CD4-positive, alpha-beta T cell treated with Interleukin-15 for 1 hour (primary cell): ENCODE measurements at places on chromosomes 2 and 18.

- DNase-seq: no peak
These were observed 4.1 kb upstream of the MAT2A start for GRCh38 chr2:85534881-85535280.

- DNase-seq: no peak
These were observed 1.5 kb downstream of the FAM228A start for GRCh38 chr2:24176326-24176725.

- no peak for DNase-seq
These were observed 68.8 kb upstream of the CD28 start for GRCh38 chr2:203637471-203638167.

DNA sequence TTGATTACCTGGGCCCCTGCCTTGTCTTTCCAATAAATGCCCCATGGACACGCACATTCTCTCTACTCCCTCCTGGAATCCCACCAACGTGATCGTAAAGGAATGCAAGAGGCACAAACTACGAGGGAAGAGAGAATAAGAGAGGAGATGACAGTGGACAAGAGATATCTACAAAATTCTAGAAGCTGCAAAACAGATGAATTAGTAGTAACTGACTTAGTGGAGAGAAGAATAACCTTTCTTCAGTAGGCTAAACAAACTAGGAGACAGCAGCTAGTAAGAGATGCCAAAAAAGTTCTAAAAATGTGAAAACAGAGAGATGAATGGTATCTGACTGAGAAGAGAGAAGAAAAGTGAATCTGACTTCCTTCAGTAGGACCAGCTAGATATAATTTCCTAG, 43.5 kb upstream of the MYCN start:
- DNase-seq: no peak

DNA sequence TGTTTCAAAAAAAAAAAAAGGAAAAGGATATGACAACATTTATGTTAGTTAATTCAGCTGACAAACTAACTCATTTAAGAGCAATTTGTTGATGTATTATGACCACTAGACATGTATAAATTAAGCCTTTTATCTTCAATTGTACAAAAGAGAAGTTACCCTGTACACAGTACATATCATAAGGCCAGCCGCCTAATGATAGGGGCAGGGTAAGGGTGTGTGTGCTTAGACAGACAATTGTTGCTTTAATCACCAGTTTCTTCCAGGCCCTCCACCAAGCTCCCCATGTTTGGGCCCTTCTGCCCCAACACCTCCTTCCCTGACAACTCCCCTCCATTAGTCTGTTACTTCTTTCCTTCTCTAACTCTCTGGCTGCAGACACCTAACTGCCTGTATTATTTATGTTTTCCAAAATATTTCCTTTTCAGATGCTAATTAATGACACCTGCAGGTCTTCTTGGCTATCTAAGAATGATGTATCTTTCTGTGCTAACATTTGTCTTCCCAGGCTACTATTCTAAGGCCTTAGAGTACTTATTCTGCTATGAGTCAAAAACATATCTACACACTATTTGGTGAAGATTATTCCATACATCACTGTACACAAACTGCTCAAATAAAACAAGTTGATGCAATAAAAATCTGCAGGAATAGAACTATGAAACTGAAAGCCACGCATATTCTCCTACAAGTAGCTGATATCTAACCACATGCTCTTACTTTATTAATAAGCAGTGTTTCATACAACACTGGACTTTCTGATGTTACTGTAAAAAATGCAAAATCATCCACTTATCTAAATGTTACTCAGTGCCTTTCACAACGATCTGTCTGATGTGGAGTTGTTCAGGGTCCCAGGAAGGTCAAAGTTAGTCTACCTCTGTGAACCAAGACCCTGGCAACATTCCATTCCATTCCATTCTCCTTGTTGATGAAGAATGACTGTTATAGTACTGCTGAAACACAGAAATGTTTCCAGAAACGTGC, 26.4 kb downstream of the TMEM131 start:
- no peak for DNase-seq

DNA sequence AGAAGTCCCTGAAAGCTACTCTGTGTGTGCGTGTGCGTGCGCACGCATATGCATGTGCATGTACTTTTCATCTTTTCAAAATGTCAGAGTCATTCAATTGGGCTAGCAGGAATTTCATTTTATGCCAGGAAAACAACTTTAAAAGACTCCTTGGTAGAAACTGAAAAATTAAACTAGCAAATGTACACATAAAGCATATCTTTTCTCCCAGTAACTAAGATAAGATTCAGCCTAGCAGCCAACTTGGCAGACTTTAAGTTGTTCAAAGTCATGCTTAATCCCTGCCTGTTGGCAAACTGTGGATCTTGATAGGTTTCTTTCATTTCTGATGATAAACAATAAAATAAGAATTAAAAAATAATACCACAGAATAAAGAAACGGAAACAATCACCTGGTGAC, 1129.1 kb downstream of the LRP1B start:
- DNase-seq: no peak

- DNase-seq: no peak
These were observed 88.2 kb downstream of the LRATD1 start for GRCh38 chr2:14720739-14721138.

- DNase-seq: no peak
These were observed 40.4 kb upstream of the MTIF2 start for GRCh38 chr2:55309446-55309845.

DNA sequence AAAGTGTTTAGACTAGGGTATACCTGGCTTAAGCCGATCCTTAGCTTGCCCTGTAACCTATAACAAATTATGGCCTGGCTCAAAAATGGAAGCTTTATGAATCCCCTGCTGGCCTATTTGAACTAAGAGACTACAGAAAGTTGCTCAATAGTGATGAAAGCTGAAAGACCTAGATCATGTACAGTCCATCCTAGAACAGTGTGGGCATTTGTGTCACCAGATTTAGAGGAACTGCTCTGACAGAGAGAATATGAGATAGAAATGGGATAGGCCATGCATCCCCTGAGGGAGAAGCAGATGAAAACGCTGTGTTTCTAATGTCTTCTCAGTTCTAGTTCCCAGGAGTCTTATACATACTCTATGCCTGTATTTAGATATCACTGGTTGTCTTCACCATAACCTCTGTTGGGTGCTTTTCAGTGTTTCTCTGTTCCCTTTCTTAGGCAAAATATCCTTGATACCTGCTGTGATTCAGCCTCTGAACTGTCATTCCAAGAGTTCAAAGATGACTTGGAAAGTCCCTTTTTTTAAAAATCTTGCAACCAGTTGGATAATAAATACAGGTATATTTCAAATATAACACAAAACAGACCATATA, 246.9 kb upstream of the SLC39A10 start:
- no peak for DNase-seq

- no peak for DNase-seq
These were observed 233.3 kb downstream of the FHOD3 start for GRCh38 chr18:36530676-36531405.

DNA sequence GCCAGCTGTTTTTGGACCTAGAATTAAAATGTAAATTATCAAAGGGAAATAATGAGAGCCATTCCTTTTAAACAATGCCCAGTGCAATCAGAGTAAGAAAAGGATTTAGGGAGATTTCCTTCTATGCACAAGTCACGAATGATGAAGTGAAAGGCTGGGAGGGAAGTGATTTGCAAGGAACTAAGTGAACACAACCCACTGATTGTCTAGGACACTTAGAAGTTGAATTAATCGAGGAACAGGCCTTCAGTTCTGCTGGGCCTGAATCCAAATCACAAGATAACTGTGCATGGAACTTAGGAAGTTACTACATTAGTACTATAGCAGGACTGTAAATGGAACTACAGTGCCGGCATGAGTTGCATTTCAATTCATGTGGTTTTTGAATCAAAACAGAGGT, 17.7 kb downstream of the MAP2 start:
- no peak for DNase-seq

GRCh38 chr2:162175714-162176113, 23.7 kb upstream of the GCG start:
- no peak for DNase-seq

GRCh38 chr18:35241448-35241804, 592 bp downstream of the ZNF397 start:
- DNase-seq: no peak

- no peak for DNase-seq
These were observed 6.2 kb upstream of the TMEM87B start for GRCh38 chr2:112048887-112049286.

DNA sequence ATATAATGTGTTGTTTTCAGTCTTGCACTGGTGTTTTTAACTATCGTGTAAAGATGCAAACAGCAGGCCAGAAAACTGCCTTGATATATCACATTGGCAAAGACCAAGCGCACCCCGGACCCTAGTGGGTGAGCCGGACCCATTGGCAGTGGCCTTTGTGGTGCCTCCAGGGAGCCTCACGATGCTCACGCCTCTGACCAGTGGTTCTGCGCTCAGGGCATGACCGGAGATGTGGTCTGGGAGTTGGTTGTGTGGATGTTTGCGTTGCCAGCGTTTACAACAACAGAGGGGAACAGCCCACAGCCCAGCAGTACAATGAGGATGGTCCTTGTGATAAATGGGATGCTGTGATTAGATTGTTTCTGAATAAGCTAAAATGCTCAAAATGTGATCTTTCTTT, 32.6 kb downstream of the NFATC1 start:
- DNase-seq: no peak

GRCh38 chr2:126467367-126468054, 188.4 kb upstream of the GYPC start:
- DNase-seq: no peak

- no peak for DNase-seq
These were observed 25.4 kb downstream of the POLE4 start for GRCh38 chr2:74983631-74984392.

GRCh38 chr2:136383167-136383566, 265.2 kb upstream of the CXCR4 start:
- no peak for DNase-seq

DNA sequence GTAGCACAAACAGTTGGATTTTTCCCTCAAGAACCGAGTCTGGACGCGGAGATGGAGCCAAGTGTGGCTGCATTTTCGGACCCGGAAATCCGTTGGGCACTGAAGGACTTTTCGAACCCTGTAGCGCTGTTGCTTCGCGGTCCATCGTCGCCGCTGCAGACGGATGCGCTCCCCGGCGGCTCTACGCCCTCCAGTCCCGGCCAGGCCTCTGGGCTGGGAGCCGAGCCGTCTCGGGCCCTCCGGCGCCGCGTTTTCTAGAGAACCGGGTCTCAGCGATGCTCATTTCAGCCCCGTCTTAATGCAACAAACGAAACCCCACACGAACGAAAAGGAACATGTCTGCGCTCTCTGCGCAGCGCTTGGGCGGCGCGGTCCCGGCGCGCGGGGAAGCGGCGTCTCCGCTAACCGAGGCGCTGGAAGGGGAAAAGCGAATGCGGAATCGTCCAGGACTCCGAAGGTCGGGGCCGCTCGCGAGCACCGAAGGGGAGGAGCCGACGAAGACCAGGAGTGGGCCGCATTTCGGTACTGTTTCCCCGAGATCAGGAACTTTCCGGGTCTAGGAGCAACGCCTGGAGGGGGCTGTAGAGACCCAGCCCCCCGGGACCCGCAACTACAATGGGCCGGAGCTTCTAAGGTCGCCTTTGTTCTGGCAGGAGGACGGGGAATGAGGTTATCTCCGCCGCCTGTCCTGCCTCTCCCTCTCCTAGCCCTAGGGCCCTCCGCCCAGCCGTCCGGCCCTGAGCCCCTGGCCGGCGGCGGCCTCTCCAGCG, 3.2 kb downstream of the EMX1 start:
- DNase-seq: peak; percentile 15

DNA sequence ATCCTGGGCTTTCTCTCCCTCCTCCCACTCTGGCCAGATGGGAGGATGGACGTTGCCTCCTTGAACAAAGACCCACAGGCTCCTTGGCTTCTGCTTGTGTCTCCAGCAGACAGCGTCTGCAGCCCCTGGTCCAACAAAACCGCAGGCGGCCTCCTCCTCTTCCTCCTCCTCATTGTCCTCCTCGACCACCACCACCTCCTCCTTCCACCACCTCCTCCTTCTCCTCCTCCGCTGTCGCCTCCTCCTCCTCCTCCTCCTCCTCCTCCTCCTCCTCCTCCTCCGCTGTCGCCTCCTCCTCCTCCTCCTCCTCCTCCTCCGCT, 45.7 kb upstream of the ALPP start:
- no peak for DNase-seq

GRCh38 chr18:65498605-65499004, 252.2 kb upstream of the CDH7 start:
- no peak for DNase-seq

DNA sequence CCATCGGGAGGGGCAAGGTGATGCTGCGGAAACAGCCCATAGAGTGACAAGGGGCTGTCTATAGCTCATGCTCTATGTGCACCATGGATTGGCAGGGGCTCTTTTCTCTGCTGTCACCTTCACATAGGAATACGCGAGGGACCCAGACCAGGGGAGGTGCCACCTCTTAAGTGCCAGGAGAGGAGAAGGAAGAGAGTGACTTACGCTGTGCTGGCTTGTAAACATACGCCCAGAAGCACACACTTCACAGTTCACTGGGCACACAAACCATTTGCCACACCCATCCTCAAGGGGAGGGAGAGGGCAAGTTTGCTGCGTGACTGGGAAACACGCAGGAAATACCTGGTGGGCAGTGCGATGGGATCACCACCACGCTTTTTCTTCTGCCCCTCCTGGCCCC, 65.1 kb upstream of the GPR45 start:
- no peak for DNase-seq

DNA sequence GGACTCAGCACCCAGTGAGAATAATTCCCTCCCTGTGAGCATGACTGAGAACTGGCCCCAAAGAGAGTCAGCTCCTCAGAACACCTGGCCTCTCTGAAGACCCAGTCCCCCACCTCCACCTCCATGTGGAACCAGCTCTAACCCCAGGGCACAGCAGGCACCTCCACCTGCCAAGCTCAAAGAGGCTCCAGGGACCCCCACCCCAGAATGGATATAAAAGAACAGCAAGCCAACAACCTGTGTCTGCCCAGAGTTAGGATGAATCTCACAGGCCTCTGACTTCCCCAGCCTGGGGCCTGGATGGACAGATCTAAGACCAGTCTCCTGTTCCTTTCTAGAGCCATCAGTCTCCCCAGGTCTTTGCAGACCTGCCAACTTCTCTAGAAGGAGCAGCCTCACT, 498.5 kb downstream of the EIPR1 start:
- DNase-seq: no peak

DNA sequence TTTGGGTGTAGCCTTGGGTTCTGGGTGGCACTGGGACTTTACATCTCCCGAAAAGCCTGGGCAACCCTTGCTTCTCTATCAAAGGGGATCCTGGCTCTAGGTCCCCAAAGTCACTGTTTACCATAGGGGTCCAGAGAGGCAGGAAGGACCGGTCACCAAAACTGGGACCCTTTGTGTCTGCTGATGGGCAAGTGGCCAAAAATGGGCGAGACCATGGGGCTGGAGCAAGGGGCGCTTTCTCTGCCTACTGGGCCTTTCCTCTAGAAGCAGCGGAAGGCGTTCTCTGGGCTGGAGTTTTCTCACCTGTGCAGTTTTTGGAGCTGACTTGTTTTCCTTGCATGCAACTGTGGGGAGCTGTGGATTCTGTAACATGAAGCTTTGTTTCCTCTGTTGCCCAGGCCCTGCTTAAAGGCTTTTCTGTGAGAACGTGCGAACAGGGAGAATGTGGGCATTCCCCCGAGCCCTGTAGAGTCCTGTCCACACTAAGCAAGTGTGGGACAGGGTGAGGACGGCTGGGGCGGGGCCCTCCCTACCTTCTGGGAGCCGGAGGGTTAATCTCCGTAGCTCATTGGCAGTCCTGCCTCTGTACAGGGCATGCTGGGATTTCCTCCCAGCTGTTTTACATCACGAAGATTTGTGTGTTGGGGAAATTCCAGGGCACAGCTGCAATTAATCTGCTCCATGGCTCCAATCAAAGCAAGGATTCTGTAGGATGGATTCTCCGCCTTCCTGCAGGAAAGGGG, 50.2 kb downstream of the TGOLN2 start:
- no peak for DNase-seq

- no peak for DNase-seq
These were observed 108.8 kb downstream of the SLC4A3 start for GRCh38 chr2:219736209-219736608.
